Fibroblast of skin of abdomen (primary cell): ENCODE measurements at places on chromosomes 12 and 14.

DNA sequence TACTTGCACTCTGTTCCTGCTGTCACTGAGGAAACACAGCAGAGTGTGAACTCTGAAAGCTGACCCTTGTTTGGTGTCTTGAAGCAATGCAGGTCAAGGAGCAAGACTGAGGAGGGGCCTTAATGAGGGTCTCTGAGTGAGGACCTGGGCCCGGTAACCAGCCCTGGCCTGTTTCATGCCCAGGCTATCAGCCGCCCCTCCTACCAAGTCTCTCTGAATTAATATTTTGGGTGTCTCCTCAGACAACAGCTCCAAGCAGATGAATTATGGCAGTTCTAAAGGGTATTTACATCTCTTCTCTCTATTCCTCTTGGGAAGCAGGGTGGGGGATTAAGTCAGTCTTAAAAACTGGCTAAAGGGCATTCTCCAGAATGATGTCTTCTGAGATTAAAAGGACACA is 394.5 kb downstream of the ZFP36L1 start:
- DNase-seq: no peak

DNA sequence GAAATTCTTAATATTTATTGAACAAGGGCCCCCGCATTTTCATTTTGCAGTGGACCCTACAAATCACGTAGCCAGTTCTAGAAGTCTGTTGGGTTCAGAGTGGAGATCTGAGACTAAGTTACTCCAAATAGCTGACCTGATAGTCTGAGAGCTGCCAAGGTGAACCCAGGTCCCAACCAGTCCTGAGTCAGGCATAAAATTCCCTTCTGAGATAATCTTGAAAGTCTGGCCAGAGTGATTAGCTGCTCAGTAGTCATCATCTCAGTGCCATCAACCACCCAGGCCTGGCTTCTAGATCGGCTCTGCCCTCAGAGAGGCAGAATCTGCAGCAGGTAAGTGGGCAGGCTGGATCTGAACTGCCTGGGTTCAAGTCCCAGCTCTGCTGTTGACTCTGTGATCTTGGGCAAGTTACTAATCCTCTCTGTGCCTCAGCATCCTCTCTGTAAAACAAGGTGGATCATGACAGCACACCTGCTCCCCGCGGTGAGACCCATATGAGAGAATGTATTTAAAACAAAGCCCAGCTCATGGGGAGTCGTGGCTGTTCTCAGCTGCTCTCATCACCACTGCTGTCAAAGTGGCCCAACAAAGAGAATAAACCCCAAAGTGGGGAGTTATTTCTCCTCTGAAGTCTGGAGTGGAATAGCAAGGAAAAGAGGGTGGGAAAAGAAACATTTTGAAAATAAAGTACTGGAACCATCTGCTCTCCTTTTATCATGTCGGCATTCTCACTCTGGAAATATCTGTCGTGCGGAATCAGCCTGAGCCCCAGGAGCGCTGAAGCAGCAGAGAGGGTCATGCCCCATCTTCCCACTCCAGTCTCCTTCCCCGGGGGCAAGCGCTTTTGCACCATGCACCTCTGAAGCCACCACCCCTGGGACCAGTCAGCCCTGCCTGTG is 193.3 kb downstream of the DPF3 start:
- DNase-seq: no peak

DNA sequence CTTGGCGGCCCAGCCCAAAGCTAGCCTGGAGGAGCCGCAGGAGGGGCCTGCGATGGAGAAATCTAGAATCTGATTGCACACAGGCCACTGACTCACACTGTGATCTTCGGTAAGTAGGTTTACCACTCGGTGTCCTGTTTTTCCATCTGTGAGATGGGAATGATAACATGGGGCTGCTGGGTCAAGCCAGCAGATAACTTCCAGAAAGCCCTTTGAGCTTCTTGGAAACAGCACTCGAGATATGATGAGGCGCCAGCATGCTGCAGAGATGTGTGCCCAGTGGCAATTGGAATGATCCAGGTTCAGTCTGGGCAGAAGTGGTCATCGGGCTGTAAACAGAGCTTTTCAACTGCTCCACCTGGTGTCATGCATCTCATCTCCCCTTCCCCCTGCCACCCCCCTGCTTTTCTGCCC is 771.3 kb upstream of the TBX3 start:
- no peak for DNase-seq

- no peak for DNase-seq
Observed at GRCh38 chr14:85601246-85601645, 71.3 kb downstream of the FLRT2 start.

- peak; percentile 68 for DNase-seq
Observed at GRCh38 chr12:64900540-64900939, 76.1 kb downstream of the TBC1D30 start.

- DNase-seq: peak; percentile 87
Observed at GRCh38 chr12:68406134-68406576, 74.0 kb upstream of the MDM1 start.

DNA sequence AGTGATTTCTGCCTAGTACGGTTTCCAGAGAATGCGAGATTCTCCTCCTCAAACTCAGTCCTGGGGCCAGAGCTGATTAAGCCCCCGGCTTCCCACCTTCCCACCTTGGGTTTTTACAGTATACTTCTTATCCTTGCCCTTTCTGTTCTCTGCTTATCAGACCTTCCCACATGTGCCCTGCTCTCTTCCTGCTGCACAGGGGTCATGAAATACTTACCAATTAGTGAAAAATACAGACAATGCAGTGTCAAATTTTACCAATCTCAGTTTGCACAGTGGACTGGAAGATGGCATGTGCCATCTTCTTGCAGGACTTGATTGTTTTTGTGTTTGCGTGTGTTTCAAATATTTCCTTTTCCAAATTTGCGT is 14.7 kb downstream of the SUSD6 start:
- DNase-seq: no peak

GRCh38 chr12:33771889-33772288 is 250.4 kb upstream of the ALG10 start:
- no peak for DNase-seq

DNA sequence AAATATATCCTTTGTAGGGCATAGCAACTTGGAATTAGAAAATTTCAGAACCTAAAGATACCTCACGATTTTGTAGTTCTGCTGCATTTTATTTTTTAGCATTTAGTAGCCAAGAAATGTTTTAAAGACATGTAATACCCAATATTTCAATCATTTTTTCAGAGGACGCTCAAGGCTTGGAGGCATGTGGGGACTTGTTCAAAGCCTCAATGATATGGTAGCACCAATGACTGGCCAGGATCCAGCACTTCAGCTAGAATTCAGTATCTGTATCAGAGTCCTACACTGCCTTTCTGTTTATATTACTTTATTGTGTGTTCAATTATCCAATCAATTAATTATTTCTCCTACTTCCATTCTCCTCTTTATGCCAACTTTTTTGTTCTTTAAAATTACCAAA is 154.8 kb upstream of the NEDD1 start:
- DNase-seq: no peak

DNA sequence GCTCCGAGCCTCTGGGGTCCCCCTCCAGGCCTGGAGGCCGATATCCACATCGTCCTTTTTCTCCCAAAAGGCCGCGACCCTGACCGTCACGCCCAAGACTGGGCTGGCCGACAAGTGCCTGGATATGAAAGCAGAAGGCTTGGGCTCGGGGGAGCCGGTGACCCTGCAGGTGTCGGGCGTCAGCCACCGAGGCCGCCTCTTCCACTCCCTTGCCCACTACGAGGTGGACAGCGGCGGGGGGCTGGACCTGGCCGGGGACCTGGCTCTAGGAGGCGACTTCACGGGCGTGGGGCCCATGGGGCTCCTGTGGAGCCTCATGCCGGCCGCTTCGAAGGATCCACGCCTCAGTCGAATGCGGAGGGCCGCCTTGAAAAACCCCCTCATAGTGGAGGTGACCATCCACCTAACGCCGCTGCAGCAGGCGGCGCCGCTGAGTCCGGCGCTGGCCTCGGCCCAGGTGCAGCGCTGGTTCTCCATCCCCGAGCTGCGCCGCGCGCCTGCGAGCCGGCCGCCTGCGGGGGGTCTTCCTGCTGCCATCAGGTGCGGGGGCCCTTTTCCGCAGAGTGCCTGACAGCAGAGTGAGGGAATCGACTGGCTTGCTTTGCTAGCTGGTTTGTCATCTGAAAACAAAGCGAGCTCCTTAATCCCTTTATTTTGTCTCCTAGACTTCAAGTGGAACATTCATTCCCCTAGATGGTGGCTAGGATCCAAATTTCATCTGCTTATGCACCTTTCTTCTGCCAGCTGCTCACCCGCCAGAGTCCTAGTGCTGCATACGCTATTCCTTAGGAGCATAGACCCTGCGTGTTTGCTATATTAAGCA is 10.6 kb upstream of the DNAL1 start:
- no peak for DNase-seq
